Dermis blood vessel endothelial cell (primary cell): ENCODE measurements at places on chromosomes 5 and 9.

DNA sequence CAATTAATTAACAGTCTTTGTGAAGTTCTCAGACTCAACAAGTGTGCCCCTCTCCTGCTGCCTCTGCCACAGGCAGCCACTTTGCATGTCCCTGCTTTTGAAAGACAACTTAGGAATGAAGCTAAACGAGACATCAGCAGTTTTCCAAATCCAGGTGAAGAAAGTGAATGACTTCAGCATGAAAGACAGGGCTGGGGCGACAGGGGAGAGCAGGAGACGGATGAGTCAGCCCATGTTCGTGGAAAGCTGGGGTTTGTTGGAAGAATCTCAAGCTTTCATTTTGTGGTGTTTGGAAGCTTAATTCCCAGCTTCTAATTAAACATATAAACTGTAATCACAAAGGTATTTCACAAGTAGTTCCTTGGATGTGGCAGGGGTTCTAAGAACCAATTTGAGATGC lies 207.8 kb upstream of the MAP3K1 start:
- DNase-seq, result no peak

GRCh38 chr9:97237311-97237786 lies 70.1 kb upstream of the CCDC180 start:
- no peak for DNase-seq

DNA sequence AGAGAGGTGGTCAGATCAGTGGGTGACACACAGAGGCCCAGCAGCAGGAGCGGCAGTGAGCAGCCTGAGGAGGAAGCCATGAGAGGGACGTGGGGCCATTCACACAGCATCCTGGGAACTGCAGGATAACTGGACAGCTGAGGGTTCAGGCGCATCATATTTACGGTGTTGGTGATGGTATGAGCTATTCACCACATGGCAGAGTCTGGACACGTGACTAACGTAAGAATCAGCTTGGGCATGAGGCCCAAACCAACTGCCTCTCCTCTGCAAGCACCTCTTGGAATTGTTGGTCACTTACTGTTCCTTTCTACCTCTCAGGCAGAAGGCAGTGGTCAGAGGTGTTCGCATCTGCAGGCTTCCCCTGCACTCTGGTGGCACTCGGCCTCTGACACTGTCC lies 141.1 kb downstream of the ENTREP1 start:
- DNase-seq, result no peak

- DNase-seq, result no peak
These were observed 230.3 kb upstream of the PTPRD start for GRCh38 chr9:10843151-10843550.

- DNase-seq, result no peak
These were observed 38.3 kb downstream of the RASEF start for GRCh38 chr9:83024506-83025125.

GRCh38 chr5:106530150-106530549 lies 1140.6 kb downstream of the EFNA5 start:
- DNase-seq, result no peak

DNA sequence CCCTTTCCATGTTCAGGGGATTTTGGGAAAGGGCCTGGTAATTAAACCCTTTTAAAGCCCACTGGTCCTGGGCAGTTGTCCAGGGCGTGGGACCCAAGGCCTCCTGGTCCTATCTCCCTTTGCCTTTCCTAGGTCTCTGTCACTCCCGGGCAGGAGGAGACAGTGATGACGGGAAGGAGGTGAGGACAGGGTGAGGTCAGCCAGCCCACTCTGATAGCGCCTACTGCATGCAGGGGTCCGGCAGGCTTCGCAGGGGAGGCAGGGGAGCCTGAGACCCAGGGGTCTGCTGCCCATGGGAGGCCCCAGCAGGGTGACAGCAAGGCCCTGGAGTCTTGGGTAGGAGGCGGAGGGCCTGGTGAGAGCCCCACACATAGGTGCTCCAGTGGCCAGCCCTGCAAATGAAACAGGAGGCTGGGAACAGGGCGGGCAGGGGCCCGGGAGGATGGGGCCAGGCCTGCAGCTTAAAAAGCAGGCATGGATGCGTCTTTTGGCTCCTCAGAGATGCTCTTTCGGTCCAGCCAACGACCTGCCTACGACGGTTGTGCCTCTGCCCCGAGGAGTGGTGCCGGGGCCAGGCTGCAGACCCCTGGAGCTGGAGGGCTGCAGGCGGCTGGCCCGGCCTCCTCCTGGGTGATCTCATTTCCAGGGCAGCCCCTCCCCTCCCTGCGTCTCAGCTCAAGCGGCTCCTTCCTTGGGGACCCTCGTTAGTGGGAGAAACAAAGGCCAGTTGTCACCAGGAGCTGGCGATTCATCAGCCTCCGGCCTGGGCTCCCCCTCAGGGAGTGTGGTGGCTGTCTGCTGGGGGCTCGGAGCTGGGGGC lies 6.7 kb upstream of the RXRA start:
- no peak for DNase-seq

DNA sequence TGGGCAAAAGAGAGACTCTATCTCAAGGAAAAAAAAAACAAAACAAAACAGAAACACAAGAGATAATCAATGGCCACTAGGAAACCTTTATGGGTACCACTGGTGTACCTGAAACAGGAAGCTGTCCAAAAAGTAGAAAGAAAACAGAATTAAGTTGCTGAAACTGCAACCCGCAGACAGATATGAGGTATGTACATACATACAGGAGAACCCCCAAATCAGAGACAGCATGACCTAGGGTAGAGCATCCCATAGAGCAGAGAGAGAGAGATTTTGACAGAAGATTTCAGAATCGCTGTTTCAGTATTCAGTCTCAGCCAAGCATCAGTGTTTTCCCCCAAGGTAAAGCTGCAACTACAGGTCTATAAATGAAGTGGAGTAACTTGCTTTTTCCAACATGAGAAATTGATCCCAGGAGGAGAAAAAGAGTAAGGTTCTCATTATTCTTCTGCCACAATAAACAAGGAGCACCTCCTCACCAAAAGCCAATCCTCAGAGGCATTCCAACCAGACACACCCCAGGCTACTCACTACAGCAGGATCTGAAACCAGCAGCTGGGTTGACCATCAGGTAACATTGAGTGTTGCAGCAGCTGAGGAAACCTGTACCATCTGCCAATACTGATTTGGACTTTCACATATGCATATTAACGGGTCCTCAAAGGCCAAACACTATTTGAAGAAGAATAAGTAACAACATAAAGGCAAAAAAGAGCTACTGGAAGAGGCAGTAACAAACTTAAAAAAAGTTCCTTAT lies 630.0 kb downstream of the TAF11L14 start:
- no peak for DNase-seq

GRCh38 chr5:35743644-35744043 lies 113.0 kb upstream of the IL7R start:
- no peak for DNase-seq

- DNase-seq, result no peak
These were observed 1506.1 kb upstream of the CDH9 start for GRCh38 chr5:28544501-28544900.

- no peak for DNase-seq
These were observed 279.4 kb downstream of the HINT1 start for GRCh38 chr5:130885691-130886090.

DNA sequence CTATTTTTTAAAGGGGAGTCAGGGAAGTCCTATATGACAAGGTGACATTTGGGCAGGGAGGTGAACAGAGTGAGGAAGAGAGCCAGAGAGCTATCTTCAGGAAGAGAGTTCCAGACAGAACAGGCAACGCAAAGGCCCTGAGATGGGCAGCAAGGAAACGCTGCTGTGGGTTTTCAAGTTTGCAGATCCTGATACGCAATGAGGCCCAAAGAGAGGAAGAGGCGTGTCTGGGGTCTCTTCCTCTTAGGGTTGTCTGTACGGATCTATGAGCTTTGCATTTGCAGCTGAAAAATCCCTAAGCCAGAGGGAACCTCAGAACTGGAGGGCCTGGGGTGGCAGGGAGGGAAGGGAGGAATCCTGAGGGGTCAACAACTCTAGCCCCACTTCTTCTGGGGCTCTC lies 13.6 kb downstream of the FAT2 start:
- DNase-seq, result no peak

GRCh38 chr5:150694612-150695011 lies 6.2 kb downstream of the RBM22 start:
- DNase-seq, result no peak

GRCh38 chr5:57779383-57780223 lies 297.0 kb upstream of the ACTBL2 start:
- peak; percentile 90 for DNase-seq

GRCh38 chr9:73116031-73116430 lies 35.6 kb upstream of the ANXA1 start:
- DNase-seq, result no peak

DNA sequence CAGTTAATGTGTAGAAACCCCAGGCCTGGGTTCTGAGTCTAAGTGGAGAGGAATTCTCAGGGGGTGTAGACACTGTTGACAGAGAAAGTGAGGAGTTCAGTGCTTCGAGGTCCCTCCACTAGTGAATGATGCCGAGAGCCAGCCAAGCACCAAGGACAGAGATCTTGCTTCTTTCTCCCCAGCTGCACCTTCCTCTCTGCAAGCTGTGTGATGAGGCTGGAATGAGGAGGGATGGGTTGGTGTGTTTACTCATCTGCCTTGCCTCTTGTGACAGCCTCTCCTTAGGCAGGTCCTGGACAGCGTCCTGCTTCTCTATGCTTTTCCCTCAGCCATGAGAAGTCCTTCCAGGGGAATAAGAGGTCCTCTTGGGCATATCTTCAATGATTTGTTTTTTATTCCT lies 35.3 kb downstream of the HNRNPH1 start:
- DNase-seq, result no peak

DNA sequence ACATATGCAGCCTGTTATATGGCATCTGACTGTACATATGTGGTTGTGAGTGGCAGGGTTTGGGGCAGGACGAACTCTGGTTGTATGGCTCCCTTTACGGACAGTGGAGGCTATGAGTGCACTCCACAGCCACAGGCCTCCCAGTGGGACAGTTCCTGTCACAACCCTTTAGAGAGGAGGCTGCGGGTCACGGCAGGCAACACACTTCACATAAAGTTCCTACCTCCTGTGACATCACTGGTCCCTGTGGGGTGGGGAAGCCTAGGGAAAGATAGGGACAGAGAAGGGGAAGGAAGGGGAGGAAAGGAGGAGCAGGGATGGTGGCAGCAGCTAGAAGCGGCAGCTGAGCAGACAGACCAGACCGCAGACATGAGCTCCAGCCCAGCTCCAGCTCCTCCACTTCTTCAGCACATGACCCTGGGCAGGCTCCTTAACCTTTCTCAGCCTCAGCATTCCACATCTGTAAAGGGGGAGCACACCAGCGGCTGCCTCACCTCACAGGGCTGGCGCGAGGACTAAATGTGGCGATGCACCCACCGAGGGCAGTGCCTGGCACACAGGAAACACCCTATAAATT lies 27.4 kb upstream of the CORO2A start:
- no peak for DNase-seq

- DNase-seq, result no peak
These were observed 32.7 kb downstream of the PRRT1B start for GRCh38 chr9:131578021-131578420.

DNA sequence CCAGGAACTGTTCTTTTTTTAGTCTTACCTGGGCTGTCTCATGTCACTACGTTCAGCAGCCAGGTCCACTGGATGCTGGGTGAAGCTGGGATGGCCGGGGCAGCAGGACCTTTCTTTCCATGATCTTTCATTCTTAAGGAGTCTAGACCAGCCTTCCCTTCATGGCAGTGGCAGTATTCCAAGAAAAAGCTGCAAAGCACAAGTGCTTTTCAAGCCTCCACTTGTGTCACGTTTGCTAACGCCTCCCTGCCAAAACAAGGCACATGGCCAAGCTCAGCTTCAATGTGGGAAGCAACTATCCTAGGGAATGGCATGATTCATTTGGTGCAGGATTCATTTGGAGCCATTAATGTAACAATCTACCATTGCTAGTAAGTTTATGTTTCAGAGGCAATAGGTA lies 94.8 kb downstream of the RCL1 start:
- no peak for DNase-seq

GRCh38 chr9:134449180-134449916 lies 123.1 kb downstream of the RXRA start:
- DNase-seq, result peak; percentile 97

DNA sequence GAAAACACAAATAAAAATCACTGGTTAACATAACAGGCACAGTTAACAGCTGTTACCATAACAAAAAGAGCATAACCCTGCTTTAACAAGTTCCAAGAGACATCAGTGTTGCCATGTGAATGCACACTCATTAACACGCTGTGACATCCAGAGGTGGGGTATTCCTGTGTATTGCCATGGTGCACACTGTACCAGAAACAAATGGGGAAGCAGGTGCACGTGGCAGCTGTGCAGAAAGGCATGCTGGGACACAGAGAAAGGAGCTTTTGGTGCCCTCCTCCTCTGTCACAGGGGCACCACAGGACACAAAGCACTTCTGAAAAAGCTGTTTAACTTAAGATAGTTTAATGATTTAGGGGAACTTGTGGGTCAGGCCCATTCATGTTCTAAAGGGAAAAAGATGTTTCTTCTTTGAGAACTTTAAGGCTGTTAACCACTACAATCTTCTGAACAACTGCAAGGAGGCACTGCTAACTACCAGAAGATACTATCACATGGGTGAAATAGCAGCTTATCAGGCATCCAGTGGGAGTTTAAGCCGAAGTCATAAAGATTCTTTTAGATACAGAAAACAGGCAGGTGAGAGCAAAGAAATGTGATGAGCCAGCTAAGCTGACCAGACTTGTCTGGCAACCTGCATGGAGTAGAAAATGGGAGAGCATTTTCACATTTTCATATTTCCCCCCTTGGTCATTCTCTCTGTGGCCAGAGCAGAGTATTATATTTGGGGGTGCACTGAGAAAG lies 56.4 kb upstream of the GOLPH3 start:
- no peak for DNase-seq

- DNase-seq, result no peak
These were observed 192.9 kb upstream of the KLF9 start for GRCh38 chr9:70607329-70607728.
